ENCODE measurements at places on chromosomes 7 and 10. TPM values are rescaled to one million over a fixed set of nuclear protein-coding genes. Genes with fewer than 3 reads are reported as not detected.

Gene CYP2C19
- polyA plus RNA-seq: 0.19 TPM

Gene C7orf33
- polyA plus RNA-seq: 0.41 TPM

Gene PDK4
- polyA plus RNA-seq: 11.4 TPM

Gene SUN1
- polyA plus RNA-seq: 238 TPM

Gene PPP1R17
- polyA plus RNA-seq: not detected

Gene HECTD2
- 17.9 TPM for polyA plus RNA-seq

Gene POU6F2
- 0.05 TPM for polyA plus RNA-seq

Gene FAM25A
- polyA plus RNA-seq: not detected

Gene COL28A1
- polyA plus RNA-seq: 0.80 TPM

Gene CALHM3
- not detected for polyA plus RNA-seq

GRCh38 chr10:987620-987869 lies 689 bp upstream of the GTPBP4 start:
- no peaks in the 10 kb centered on the region for H3K27me3 ChIP-seq
- peaks cover 2% of the 10 kb centered on the region for H3K36me3 ChIP-seq
- no peak for DNase-seq
- H3K27ac ChIP-seq: peak overlapping the region; percentile 96
- H3K4me1 ChIP-seq: peaks cover 17% of the 10 kb centered on the region
- peak overlapping the region; percentile 99 for H3K4me3 ChIP-seq

DNA sequence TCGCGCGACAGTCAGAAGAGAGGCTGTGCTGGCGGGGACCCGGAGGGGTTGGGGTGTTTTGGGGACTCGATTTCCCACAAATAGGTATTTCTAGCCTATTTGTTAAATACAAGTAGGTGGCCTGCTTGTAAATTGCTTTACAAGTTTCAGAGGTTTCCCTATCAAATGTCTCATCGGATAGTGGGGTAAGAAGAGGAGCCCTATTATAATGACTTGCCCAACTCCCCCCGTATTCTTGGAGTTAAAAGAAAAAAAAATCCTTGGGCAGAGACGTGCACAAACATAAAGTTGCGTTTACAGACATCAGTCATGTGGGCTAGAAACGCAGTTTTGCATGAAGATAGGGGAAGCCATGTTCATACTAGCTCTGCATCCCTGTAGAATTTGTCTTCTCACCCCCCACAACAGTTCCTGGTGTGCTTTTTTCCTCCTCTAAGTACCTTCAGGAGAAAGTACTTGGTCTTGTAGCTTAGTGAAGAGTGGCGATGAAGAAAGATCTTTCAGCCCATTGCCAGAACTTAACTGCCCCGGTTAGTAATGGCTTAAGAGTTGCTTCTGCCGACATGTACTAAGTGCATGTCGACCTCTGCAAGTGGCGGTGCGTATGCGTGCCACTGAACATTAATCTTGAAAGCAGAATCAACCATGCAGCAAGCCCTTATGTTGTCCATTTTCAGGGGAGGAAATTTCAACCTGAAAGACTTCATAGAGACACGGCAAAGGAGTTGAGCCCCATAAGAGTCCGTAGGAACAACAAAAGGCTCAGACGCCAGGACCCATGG lies 832 bp upstream of the TIAL1 start:
- no peaks in the 10 kb centered on the region for H3K27me3 ChIP-seq
- H3K36me3 ChIP-seq: no peaks in the 10 kb centered on the region
- no peak for DNase-seq
- peak overlapping the region; percentile 95 for H3K4me3 ChIP-seq
- H3K4me1 ChIP-seq: peaks cover 13% of the 10 kb centered on the region

GRCh38 chr10:110782616-110783015 lies 89.1 kb upstream of the PDCD4 start:
- H3K36me3 ChIP-seq: no peaks in the 10 kb centered on the region
- no peak for DNase-seq
- H3K27me3 ChIP-seq: no peaks in the 10 kb centered on the region

- H3K4me1 ChIP-seq: no peaks in the 10 kb centered on the region
- H3K36me3 ChIP-seq: no peaks in the 10 kb centered on the region
- no peaks in the 10 kb centered on the region for H3K27me3 ChIP-seq
- H3K27ac ChIP-seq: no peak overlapping the region
These were observed 53.0 kb downstream of the TPK1 start for GRCh38 chr7:144782883-144783282.

- no peaks in the 10 kb centered on the region for H3K4me1 ChIP-seq
- H3K27me3 ChIP-seq: no peaks in the 10 kb centered on the region
- H3K27ac ChIP-seq: no peak overlapping the region
These were observed 16.5 kb downstream of the MAT1A start for GRCh38 chr10:80272793-80273522.

DNA sequence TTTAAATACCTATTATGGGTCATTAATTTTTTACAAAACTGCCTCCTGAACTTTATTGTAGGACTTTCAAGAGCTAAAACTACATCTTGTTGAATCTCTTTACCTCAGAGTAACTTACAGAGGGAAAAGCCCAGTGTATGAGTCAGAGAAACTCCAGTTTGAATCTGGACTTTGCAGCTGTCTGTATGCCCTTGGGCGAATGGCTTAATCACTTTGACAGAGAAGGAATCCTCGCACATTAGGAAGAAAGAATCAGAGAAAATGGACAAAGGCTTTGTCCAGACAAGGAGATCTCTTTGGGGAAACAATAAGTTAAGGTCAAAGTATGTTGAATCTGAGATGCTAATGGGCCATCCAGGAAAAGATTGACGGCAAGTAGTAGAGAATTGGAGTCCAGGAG lies 484.2 kb upstream of the CELF2 start:
- no peak overlapping the region for H3K4me3 ChIP-seq
- peaks cover 3% of the 10 kb centered on the region for H3K4me1 ChIP-seq
- H3K36me3 ChIP-seq: no peaks in the 10 kb centered on the region
- H3K27me3 ChIP-seq: no peaks in the 10 kb centered on the region
- DNase-seq: peak; percentile 16

GRCh38 chr10:103069453-103070331 lies 123.4 kb downstream of the NT5C2 start:
- H3K27me3 ChIP-seq: no peaks in the 10 kb centered on the region
- no peaks in the 10 kb centered on the region for H3K36me3 ChIP-seq
- no peak overlapping the region for H3K27ac ChIP-seq
- H3K4me1 ChIP-seq: no peaks in the 10 kb centered on the region
- DNase-seq: peak; percentile 49

GRCh38 chr7:136741941-136742340 lies 126.5 kb upstream of the CHRM2 start:
- no peak overlapping the region for H3K27ac ChIP-seq
- H3K36me3 ChIP-seq: no peaks in the 10 kb centered on the region
- no peaks in the 10 kb centered on the region for H3K4me1 ChIP-seq
- H3K4me3 ChIP-seq: no peak overlapping the region

GRCh38 chr10:29328983-29329382 lies 40.1 kb downstream of the LYZL1 start:
- H3K36me3 ChIP-seq: no peaks in the 10 kb centered on the region
- no peak overlapping the region for H3K27ac ChIP-seq
- no peaks in the 10 kb centered on the region for H3K27me3 ChIP-seq
- peaks cover 7% of the 10 kb centered on the region for H3K4me1 ChIP-seq
- no peak overlapping the region for H3K4me3 ChIP-seq

GRCh38 chr10:133258818-133259601 lies 17.7 kb downstream of the ADAM8 start:
- H3K36me3 ChIP-seq: no peaks in the 10 kb centered on the region
- peak; percentile 81 for DNase-seq
- H3K27ac ChIP-seq: peak overlapping the region; percentile 7
- H3K27me3 ChIP-seq: peaks cover 23% of the 10 kb centered on the region

- no peak overlapping the region for H3K4me3 ChIP-seq
- DNase-seq: no peak
- no peak overlapping the region for H3K27ac ChIP-seq
- no peaks in the 10 kb centered on the region for H3K27me3 ChIP-seq
- no peaks in the 10 kb centered on the region for H3K36me3 ChIP-seq
- no peaks in the 10 kb centered on the region for H3K4me1 ChIP-seq
These were observed 8.6 kb downstream of the MCMBP start for GRCh38 chr10:119863951-119864565.

GRCh38 chr7:19145434-19146115 lies 354 bp upstream of the FERD3L start:
- no peak overlapping the region for H3K4me3 ChIP-seq
- no peaks in the 10 kb centered on the region for H3K36me3 ChIP-seq
- no peak for DNase-seq
- H3K4me1 ChIP-seq: peaks cover 7% of the 10 kb centered on the region

DNA sequence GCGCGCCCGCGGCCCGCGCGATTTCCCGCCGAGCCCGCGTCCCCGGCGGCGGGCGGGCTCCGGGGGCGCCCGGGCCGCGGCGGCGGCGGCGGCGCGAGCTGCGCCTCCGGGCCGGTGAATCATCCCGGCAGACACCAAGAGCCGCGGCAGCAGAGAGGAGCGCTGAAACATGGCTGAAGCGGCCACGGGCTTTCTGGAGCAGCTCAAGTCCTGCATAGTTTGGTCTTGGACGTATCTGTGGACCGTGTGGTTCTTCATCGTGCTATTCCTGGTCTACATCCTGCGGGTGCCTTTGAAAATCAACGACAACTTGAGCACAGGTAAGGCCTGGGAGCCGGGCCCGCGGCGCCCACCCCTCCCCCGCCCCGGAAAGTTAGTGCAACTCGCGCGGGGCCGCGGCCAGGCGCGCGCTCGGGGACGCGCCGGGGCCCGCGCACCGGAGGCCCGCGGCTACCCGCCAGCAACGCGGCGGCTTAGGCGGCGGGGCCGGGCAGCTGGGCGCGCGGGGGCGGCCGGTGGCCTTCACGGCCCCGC lies at the start of gene ST7:
Gene ST7 (plus strand): TSS at position 130 of the 534 bp plus-strand sequence. CDS start 40 bp downstream, at position 170.
- peak within 1 kb of the TSS; percentile 84 for H3K4me3 ChIP-seq
- H3K4me1 ChIP-seq: peaks cover 13% of the 10 kb centered on the region
- no peaks in the 10 kb centered on the region for H3K27me3 ChIP-seq
- peak within 1 kb of the TSS; percentile 99 for H3K27ac ChIP-seq

DNA sequence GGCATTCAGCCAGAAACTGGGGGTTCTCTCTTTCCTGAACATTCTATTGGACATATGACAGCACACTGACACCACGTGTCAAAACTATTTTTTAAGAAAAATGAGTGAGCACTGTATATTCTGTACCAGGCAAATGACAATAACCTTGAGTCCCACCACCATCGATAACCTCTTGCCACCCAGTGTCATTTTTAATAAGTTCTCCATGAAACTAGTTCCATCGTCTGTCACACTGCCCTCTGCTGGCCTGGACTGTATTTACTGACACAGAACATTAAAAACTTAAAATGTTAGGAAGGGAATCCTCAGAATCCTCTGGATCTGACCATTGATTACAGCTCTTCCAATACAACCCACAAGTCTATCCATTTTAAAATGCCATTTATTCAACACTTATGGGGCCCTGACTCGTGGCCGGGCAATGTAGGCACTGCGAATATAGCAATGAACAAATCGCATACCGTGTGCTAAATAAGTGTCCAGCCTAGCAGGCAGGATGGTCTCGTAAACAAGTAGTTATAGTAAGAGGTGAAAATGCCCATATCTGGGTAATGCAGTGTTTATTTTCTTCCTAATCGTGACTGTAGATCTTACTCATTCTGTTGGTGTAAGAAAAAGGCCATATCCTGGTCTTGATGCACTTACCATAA lies 35.9 kb upstream of the CACNB2 start:
- H3K4me3 ChIP-seq: no peak overlapping the region
- no peaks in the 10 kb centered on the region for H3K36me3 ChIP-seq

DNA sequence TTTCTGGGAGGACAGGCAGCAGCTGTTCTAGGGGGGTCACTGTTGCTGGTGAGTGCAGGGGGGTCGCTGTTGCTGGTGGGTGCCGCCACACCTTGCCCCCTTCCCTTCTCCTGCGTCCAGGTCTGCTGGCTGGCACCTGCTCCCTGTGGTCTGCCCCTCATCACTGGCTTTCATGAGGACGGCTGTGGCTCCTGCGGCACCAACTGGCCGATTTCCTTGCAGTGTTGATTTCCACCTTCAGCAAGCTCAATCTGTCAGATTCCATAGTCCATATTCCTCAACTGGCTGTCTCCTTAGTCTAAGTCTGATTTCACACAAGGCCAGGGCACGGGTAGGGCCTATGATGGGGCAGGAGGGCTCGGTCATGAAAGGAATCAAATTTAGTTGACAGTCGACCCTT lies 23.4 kb upstream of the GRB10 start:
- no peaks in the 10 kb centered on the region for H3K4me1 ChIP-seq
- H3K36me3 ChIP-seq: no peaks in the 10 kb centered on the region
- no peak for DNase-seq
- H3K4me3 ChIP-seq: no peak overlapping the region
- H3K27ac ChIP-seq: no peak overlapping the region

GRCh38 chr7:46680147-46680546 lies 759.1 kb upstream of the IGFBP3 start:
- no peak overlapping the region for H3K4me3 ChIP-seq
- no peak overlapping the region for H3K27ac ChIP-seq
- H3K36me3 ChIP-seq: no peaks in the 10 kb centered on the region
- no peaks in the 10 kb centered on the region for H3K4me1 ChIP-seq

GRCh38 chr10:48648172-48648942 lies 36.3 kb upstream of the WDFY4 start:
- DNase-seq: no peak
- H3K27ac ChIP-seq: no peak overlapping the region
- H3K4me1 ChIP-seq: no peaks in the 10 kb centered on the region
- H3K4me3 ChIP-seq: no peak overlapping the region

DNA sequence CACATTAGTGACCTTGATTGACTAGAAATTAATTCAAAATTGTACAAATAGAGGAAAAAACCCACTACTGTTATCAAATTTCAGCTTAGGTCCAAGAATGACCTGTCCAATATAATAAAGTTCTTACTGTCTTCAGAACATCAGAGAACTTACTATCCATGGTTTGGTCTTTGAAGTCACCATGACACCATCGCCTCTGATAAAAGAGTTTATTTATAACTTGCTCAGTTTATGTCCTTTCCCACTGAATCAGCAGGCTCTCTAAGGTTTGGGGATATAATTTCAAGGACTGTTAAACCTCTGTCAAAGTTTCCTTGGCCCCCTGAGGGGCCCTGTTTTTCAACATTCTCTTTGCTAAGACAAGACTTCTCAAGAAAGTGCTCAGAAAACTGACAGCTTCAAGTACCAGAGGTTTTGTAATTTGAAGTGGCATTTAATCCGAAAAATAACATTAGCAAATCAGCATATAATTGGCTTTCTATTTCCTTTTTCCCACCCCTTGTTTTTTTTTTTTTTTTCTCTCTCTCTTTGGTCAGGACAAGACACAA lies 191.7 kb upstream of the FERD3L start:
- H3K27ac ChIP-seq: no peak overlapping the region
- DNase-seq: no peak
- H3K4me1 ChIP-seq: no peaks in the 10 kb centered on the region
- no peak overlapping the region for H3K4me3 ChIP-seq

- no peaks in the 10 kb centered on the region for H3K27me3 ChIP-seq
- DNase-seq: peak; percentile 61
- no peak overlapping the region for H3K4me3 ChIP-seq
- H3K27ac ChIP-seq: no peak overlapping the region
These were observed 583.5 kb downstream of the PARD3 start for GRCh38 chr10:34231441-34232180.

- DNase-seq: peak; percentile 36
- H3K27me3 ChIP-seq: no peaks in the 10 kb centered on the region
- no peaks in the 10 kb centered on the region for H3K36me3 ChIP-seq
- no peak overlapping the region for H3K27ac ChIP-seq
- H3K4me1 ChIP-seq: peaks cover 3% of the 10 kb centered on the region
- H3K4me3 ChIP-seq: no peak overlapping the region
These were observed 27.8 kb downstream of the MRC1 start for GRCh38 chr10:17836942-17837341.

Data from muscle of leg (tissue), 16 donors.